ENCODE measurements at places on chromosomes 13 and 19.
A peak's percentile ranks its signal among the peaks of the same experiment; 100 is the strongest.

DNA sequence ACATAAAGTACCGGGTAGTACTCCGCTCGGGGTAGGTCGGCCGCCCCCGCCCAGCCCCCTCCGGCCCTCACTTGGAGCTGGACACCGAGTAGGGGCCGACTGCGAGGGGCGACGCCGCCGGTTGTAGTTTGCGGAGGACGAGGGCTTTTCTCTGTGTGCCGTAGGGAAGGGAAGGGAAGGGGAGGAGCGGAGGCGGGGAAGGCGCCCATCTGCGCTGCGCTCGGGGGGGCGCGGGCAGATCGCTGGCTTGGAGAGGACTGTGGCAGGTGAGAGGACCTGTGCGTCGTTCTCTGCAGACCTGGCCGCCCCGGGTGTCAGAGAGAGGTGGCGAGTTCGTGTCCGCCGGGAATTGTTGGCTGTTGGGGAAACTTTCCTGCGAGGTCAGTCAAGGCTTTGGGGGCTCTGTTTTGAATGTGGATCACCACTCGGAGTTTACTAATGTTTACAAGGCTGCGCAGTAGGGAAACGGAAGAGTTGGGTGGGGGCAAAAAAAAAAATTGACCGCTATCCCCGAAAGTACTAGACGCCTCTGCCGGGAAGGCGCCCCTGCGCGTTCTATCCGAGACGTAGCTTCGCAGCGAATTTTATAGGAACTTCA is 1.4 kb downstream of the ING1 start:
- DNase-seq, result peak; percentile 24

- DNase-seq, result no peak
These were observed 287.9 kb downstream of the DCLK1 start for GRCh38 chr13:35843272-35843671.

DNA sequence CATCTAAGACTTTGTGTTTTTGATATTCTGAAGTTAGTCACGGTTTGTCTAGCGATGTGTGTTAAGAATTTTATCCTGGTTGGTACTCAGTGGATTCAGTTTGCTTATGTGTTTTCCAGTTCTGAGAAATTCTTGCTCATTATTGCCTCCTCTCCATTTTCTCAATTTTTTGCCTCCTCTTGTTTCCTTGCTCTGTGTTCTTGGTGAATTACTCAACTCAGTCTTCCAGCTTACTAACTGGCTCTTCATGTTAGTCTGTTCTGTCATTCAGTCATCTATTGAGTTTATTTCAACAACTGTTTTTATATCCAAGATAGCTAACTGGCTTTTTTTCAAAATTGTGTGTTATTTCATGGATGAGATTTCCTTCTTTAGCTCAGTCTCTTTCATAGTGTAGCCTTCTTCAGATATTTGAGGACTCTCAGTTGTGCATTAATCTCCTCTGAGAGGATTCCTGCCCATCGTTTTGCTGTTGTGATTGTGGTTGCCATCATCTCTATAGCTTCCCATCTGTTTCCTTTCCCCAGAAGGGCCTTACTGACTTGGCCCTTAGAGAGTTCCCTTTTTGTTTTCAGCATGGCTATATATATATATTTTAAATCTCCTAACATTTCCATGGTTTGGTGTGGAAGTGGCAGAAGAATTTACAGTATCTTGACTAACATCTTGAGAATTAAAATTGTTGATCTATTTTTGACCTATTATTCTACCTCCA is 6.2 kb downstream of the SETDB2 start:
- no peak for DNase-seq

DNA sequence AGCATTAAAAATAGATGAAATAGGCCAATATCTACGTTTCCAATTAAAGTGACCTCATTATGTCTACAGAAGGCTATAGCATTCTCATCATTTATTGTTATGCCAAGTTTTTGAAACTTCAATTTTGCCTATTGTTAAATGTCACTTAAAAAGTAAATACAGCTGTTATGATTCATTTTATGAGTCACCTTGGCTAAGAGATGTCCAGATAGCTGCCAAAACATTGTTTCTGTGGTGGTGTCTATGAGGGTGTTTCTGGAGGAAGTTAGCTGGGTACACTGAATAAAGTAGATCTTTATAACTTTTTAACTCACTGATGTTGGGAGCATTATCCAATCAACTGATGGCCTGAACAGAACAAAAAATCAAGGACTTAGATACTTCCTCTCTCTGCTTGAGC is 1209.7 kb upstream of the PCDH9 start:
- DNase-seq, result no peak

GRCh38 chr13:71856548-71857043 is 10.4 kb downstream of the DACH1 start:
- DNase-seq, result no peak

DNA sequence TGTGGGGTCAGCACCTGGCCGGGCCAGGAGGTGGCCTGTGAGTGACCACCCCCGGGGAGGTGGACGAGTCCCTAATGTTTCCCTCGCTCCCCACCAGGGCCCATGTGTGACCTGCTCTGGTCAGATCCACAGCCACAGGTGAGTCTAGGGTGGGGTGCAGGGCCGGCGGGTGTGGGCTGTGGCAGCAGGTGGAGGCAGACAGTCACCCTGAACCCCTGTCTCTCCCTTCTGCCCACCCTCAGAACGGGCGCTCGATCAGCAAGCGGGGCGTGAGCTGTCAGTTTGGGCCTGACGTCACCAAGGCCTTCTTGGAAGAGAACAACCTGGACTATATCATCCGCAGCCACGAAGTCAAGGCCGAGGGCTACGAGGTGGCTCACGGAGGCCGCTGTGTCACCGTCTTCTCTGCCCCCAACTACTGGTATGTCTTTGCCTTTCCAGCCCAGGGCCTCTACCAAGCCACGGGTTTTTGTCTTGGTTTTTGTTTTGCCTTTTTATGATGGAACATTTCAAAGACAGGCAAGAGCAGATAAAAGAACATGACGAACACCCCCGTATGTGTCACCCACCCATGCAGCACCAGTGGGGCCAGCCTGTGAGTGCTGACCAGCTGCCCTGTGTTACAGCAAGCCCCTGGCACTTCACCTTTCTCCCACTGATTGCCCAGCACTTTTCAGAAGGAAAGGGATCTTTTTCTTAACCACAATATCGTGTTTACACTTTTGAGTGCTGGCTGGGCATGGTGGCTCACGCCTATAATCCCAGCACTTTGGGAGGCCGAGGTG is 24.9 kb downstream of the CCDC8 start:
- DNase-seq, result no peak

DNA sequence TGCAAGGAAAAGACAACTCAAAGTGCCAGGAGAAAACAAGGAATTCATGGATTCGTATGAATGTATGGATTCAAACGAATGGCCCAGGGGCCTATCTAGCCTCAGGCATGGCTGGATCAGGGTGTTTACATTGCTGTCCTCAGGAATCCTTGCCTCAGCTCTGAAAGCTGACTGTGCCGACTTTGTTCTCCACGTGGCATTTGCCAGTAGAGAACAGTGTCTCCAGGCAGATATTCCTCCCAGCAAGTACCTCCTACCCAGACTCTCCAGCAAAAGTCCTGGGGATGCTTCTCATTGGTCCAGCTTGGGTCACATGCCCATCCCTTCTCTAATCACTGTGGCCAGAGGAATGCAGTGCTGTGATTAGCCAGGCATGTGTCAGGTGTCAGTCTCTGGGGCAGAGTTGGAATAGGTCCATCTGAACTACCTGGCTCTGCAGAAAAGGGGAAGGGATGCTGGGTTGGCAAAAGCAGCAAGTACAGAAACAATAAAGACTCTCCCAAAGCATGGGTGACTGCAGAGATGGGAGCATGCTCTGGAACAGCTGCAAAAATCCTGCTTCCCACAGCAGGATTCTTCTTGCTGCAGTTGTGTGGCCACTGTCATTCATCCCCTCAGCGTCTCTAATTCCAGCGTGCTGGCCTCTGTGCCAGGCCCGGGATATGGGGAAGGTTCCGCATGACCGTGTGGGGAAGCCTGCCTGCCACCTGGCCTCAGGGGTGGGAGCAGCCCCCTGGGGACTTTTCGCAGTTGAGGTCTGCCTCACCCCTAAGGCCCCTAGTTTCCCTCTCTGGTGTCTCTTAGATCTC is 30.0 kb downstream of the CCNE1 start:
- DNase-seq, result no peak

- DNase-seq, result no peak
These were observed 189.4 kb downstream of the PCDH17 start for GRCh38 chr13:57820924-57821323.

All from stimulated activated CD4-positive, alpha-beta T cell treated with anti-CD3 and anti-CD28 coated beads, Interleukin-15, amount 100 ng/mL, for 1 hour (primary cell).